Stimulated activated CD4-positive, alpha-beta T cell treated with anti-CD3 and anti-CD28 coated beads, TNF-alpha, amount 100 ng/mL, for 1 hour (primary cell): ENCODE measurements at places on chromosomes 2 and 18.

DNA sequence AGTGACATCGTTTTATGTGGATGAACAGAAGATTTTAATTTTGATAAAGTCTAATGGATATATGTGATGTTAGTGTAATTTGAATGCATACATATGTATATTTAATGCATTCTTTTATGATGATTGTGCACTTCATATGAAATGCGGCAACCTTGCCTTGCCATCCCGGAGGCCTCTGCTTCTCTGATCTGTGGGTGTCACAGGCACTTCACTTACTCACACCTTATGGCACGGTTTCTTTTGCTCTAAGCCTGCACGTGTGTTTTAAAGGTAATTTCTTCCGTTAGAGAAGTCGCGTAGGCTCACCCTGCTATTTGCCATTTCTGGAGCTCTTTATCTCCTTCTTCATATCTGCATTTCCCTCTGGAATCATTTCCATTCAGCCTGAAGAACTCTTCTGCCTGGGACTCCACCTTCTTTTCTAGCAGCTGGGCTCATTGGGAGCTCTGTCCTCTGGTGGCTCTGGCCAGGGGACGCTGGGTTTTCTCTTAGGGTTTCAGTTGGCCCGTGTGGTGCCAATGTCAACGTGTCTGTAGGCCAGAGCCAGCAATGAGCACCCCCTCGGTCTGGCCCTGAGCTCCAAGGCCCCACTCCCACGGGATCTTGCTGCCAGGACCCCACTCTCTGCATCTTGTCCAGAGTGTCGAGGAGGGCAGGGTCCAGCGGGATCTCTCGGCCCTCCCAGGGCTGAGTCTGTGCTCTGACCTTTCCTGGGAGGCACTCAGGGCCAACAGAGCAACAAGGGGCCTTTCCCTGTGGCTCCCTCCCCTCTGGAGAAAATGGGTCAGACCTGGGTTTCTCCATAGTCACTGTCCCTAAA lies 97.3 kb downstream of the RTP5 start:
- DNase-seq = no peak

GRCh38 chr2:168748461-168748860 lies 54.0 kb upstream of the NOSTRIN start:
- DNase-seq = no peak

DNA sequence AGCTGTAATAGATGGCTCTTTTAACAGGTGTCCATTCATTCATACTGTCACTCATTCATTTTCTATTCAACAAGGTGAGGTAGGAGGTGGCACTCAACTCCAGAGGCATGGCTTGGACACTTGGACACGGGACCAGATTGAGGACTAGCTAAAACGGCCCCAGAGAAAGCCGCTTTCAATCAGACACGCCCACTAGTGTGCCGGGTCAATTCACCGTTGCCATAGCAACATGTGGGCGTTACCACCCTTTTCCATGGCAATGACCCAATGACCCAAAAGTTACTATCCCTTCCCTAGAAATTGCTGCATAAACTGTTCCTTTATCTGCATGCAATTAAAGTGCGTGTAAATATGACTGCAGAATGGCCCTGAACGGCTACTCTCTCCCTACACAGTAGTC lies 49.2 kb upstream of the LGALSL start:
- no peak for DNase-seq

DNA sequence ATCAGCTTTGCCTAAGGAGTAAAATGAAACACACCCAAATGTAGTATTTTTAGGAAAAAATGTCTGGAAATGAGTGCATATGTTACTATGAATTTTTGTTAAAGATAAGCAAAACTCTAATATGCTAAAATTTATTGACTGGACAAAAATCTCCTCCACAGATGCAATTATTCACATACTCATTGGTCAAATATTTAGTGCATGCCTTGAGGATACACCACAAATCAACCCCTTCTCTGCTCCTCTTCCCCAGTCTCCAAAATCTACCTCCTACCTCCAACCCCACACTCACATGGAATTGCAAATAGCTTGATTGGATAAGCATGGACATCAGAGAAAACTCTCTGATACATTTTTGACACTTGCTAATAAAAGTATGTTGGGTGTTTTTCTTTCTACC lies 95.6 kb upstream of the CDC42EP3 start:
- no peak for DNase-seq

DNA sequence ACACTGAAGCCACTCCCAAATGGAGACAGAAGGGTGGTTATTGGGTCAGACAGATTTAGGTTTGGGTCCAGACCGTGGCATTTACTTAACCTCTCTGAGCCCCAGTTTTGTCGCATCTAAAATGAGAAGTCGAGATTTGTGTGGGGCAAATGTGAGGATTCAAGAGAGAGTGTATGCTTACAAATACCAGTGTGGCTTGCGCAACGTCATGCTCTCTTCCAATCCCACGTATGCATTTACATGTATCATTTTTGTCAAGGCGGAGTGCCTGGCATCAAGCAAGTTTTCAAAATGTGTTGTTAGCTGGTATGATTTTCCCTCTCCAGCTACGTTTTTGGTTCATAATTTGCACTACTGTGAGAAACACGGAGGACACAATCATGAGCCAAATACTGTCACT lies 197.9 kb downstream of the EPHA4 start:
- no peak for DNase-seq

DNA sequence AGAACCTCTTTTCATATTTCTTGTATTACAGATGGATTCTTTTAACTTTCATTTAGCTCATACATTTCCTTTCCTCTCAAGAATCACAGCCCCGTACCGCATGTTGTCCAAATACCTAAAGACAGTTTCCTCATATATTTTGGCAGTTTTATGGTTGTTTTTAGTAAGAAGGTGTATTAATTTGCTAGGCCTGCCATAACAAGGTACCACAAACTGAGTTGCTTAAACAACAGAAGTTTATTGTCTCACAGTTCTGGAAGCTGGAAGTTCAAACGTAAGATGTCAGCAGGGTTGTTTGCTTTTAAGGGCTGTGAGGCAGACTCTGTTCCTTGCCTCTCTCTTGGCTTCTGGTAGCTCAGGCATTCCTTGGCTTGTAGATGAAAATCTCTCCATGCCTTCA lies 343.2 kb upstream of the TNP1 start:
- no peak for DNase-seq

- DNase-seq = no peak
These were observed 43.9 kb upstream of the STPG4 start for GRCh38 chr2:47198985-47199451.

- no peak for DNase-seq
These were observed 119.2 kb downstream of the MYO5B start for GRCh38 chr18:50075772-50076171.

- no peak for DNase-seq
These were observed 9.5 kb downstream of the MAPRE2 start for GRCh38 chr18:35050705-35051195.

GRCh38 chr18:61741881-61742454 lies 150.8 kb downstream of the RNF152 start:
- DNase-seq = no peak
